ENCODE measurements at places on chromosomes 11 and 22.

DNA sequence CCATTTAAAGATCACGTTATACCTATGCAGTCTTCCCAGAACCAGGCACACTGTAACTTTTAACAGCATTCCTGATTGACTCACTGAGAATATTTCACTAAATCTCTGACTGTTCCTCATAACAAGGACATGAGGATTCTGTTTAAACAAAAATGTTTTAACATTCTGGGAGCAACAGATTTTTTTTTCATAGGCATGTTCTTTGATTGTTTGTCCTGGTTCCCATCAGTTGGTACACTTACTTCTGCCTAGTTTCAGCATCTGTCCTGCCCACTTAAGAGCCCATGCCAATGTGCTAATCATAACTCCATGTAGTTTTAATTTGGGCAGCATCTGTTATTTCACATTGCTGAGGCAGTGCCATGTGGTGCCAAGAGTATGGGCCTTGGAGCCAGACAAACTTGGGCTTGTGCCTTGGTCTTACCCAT, 138.5 kb upstream of the CTSC start:
- no peak for DNase-seq

GRCh38 chr11:71372693-71373657, 75.2 kb downstream of the DHCR7 start:
- DNase-seq, result no peak

DNA sequence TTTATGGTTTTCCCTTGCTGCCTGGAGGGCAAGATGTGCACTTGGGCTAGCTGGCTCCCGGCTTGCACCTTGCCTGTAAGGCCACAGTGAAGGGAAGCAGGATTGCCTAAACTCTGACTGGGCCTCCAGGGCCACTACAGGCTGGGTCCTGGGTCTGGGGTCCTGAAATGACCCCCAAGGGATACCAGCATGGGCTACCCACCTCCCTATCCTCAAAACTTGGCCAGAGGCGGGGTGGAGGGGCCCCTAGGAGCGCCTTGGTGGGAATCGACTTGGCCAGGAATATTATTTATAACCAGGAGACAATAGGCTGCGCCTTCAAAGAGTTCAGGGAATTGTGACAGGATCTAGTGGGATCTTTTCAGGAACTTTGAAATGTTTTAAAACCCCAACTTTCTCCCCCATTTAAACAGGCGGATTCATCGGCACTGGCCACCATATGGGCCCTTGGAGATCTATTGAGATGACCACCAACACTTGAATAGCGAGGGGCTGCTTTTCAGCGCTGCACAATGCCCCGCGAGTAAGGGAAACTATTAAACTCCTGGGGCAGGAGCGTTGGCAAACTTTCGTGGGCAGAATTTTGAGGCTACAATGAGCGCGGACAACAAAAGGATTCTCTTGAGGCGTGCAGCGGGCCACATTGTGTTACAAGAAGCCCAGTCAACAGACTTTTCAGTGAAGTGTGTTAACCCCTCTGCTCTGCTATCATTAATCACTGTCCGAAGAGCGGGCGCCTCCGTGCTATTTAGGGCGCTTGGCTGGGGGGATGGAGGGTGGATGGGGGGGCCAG, 15.2 kb downstream of the PAX6 start:
- DNase-seq, result no peak

- no peak for DNase-seq
Measured at GRCh38 chr11:111549869-111550203, 9.3 kb downstream of the LAYN start.

- no peak for DNase-seq
Measured at GRCh38 chr11:106853850-106854401, 164.3 kb downstream of the GUCY1A2 start.

DNA sequence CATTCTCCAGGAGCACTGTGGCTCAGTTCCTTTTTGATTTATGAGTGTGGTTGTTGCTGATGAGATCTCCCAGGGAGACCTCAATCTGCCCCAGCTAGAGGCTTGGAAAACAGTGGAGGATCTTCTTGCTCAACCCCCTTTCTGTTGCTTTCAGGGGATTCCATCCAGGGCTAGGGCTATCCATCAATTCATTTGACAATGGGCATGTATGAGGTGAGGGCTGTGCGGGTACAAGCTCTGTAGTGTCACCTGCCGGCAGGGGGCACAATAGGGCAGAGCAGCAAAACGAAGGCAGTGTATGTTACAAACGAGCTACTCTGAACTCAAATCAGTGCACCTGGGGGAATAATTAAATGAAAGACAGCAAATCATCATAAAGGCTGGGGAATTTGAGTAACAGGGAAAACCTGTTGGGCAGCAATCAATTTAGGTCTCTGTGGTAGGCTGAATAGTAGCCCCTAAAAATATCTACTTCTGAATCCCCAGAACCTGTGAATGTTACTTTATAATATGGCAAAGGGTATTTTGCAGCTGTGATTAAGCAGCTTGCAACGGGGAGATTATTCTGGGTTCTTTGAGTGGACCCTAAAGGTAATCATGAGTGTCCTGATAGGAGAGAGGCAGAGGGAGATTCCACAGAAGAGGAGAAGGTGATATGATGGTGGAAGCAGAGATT, 170.3 kb upstream of the ZBED5 start:
- DNase-seq, result peak; percentile 72

GRCh38 chr22:19120829-19121630, 1.2 kb downstream of the DGCR2 start:
- DNase-seq, result peak; percentile 72

GRCh38 chr11:104484804-104485554, 321.0 kb upstream of the PDGFD start:
- DNase-seq, result no peak

- DNase-seq, result no peak
Measured at GRCh38 chr22:42914511-42915076, 57.5 kb upstream of the ARFGAP3 start.

DNA sequence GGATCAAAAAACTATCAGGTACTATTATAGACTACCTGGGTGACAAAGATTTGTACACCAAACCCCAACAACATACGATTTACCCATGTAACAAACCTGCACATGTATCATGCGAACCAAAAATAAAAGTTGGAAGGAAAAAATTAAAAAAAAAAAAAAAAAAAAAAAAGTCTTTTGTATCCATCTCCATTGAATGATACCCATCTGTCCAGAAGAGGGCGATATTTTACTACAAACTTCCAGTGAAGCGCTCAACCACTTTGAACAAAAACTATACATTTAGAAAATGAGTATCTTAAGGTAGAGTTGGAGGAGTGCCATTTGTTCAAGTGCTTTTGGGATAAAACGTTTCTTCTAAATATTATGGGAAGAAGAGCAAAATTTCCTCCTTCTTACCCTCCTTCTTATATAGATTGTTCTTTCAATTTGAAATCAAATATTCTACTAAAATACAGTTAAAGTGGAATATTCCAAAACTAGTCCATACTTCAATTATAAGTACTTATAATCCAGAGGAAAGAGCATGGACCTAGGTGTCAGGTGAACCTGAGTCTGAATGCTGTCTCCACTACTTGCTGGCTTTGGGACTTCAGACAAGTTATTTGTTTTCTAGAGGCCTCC, 23.3 kb downstream of the ARL14EP start:
- no peak for DNase-seq

- DNase-seq, result no peak
Measured at GRCh38 chr22:39470451-39471291, 13.9 kb downstream of the MGAT3 start.

- DNase-seq, result no peak
Measured at GRCh38 chr11:128304666-128305485, 282.5 kb downstream of the ETS1 start.

- DNase-seq, result no peak
Measured at GRCh38 chr11:81792416-81792815, 941.2 kb downstream of the FAM181B start.

DNA sequence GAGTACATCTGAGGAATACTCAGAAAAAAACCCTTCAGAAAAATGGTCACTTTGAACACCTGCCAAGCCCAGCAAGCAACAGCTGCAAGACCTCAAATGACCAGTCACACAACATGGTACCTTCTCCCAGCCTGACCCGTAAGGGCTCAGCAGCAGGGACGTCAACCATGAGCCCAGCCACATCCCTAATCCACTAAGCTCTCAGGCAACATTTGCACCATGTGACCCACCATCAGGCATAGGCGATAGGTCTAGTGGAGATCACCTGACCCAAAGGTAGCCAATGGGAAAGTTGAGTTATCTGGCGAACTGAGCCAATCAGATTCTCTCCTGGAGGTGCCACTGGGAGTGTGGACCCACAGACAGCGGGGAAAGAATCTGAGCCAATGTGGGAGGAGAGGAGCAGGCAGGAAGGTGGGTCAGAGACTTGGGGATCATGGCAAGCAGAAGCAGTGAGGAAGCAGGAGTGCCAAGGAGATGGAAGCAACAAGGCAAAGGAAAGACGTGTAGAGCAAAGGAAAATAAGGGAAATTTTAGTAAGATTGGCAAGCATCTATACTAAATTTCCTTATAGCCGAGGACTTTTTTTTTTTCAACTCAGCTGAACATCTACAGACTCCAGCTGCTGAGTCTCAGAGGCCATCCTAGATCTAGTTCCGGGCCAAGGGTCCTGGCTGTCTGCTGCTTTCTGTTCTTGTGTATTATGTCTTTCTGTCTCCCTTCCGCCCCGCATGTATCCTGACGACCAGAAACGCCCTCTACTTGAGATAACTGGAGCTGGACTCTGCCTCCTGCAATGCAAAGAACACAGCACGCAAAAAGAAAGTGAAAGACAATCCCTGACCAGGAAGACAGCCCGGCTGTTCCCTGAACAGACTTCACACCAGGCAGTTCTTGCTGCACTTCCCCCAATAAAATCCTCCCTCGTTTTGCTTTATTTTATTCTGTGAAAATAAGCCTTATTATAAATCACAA, 11.0 kb upstream of the PLAAT2 start:
- peak; percentile 58 for DNase-seq

DNA sequence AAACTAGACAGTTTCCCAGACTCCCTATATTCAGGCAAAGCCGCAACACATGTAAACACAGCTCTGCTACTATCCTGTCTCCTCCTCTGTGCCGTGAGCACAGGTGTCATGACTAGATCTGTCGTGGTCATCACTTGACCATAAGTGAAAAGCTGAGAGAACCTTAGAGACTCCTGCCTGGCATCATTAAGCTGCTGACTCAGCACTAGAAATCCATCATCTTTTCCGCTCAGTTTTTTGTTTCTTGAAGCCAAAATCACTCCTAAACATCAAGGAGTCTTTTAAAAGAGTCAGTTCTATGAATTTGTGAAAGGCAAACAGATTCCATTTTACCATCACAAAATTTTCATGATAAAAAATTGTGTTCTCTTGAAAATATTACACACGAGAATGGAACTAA, 102.5 kb upstream of the TP53AIP1 start:
- DNase-seq, result no peak

DNA sequence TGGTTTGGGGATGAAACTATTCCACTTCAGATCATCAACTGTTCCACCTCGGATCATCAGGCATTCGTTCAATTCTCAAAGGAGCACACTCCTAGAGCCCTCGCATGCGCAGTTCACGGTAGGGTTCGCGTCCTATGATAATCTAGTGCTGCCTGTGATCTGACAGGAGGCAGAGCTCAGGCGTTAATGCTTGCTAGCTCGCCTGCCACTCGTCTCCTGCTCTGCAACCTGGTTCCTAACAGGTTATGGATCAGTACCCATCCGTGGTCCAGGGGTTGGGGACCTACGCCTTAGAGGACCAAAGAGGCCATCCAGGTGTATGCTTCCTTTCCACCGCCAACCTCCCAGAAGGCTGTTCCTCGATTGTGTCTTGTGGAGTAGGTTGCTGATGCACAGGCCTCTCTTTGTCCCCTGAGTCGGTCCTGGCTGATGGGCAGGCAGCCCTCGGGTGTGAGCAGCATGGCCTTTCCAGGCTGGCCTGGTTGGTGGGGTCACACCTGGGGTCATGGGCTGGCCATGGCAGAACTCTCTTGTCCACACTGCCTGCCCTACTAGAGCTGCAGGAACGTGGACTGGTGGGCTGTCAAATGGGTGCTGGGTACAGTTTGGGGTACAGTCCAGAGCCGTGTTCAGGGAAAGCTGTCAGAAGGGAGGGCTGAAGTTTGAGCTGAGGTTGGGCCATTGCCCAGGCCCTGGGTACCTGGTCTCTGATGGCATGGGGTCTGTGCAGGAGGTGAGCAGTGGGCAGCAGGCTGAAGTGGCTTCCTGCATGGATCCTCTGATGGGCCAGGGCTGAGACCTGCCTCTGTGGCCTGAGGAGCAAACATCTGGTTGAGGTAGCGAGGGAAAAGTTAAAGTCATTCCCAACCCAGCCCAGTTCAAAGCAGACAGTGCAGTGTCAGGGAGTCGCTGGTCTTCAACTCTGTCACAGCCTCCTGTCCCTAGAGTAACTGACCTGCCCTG, 11.1 kb downstream of the PRDM11 start:
- DNase-seq, result no peak

DNA sequence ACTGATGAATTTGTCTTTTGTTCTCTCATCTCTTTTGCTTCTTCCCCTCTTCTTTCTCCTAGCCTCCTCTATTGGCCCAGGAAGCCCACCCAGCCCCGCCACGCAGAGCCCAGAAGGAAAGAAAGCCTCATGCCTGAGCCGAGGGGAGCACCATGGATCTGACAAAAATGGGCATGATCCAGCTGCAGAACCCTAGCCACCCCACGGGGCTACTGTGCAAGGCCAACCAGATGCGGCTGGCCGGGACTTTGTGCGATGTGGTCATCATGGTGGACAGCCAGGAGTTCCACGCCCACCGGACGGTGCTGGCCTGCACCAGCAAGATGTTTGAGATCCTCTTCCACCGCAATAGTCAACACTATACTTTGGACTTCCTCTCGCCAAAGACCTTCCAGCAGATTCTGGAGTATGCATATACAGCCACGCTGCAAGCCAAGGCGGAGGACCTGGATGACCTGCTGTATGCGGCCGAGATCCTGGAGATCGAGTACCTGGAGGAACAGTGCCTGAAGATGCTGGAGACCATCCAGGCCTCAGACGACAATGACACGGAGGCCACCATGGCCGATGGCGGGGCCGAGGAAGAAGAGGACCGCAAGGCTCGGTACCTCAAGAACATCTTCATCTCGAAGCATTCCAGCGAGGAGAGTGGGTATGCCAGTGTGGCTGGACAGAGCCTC, 3.8 kb downstream of the ZBTB16 start:
- no peak for DNase-seq

GRCh38 chr11:30496935-30497334, 89.2 kb downstream of the MPPED2 start:
- no peak for DNase-seq

DNA sequence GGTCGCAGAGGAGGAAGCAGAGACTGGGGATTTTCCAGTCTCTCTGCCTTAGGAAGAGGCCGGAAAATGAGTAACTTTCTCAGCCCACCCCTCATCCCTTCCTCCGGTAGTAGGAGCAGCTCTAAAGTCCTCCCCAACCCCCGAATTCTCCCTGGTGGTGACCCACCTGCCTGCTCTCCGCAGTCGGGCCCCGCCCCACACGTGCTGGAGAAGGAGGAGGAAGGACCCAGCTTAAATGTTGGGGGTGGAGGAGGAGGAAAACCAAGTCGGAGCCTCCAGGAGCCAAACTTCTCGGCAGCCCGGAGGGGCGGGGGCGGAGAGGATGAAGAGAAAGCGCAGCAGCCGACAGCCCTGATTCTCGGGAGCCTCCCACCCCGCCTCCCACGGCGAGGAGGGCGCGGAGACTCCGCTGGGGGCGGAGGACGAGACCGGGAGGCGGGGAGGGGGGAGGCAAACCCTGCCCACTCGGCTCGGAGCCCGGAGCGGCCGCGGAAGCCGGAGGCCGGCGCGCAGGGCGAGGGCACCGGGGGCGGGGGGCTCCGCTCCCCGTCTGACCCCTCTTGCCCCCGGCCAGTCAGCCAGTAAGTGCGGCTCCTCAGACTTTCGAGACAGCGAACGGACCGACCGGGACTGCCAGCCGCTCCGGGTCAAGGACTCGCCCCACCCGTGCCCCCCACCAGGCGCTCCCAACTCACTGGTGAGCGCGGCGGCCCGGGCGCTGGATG, at the start of gene TPBGL:
Gene TPBGL (plus strand): TSS at position 464 of the 725 bp plus-strand sequence. CDS start 276 bp downstream, outside the sequence.
- DNase-seq, result no peak
